PC-3 (cell line): ENCODE measurements at places on chromosomes 1 and 21. TPM values are rescaled to one million over a fixed set of nuclear protein-coding genes. Genes with fewer than 3 reads are reported as not detected.

GRCh38 chr1:229947968-229948367 is 119.1 kb upstream of the GALNT2 start:
- no peak overlapping the region for H3K4me3 ChIP-seq
- H3K27me3 ChIP-seq, result peaks cover 19% of the 10 kb centered on the region
- no peaks in the 10 kb centered on the region for H3K36me3 ChIP-seq
- H3K4me1 ChIP-seq, result no peaks in the 10 kb centered on the region
- DNase-seq, result peak; percentile 52

Gene TMIGD3
- total RNA-seq, result not detected in 2 replicates

Gene HPDL
- total RNA-seq, result not detected in 2 replicates

- peaks cover 18% of the 10 kb centered on the region for H3K4me1 ChIP-seq
- H3K27ac ChIP-seq, result peak overlapping the region; percentile 15; the same call in 1 of the 2 replicates
- peaks cover 6% of the 10 kb centered on the region; the same call in 1 of the 2 replicates for H3K36me3 ChIP-seq
Observed at GRCh38 chr1:12230549-12231275, 882 bp downstream of the VPS13D start.

Gene PPFIA4
- 3.4 and 12.1 TPM in 2 replicates for total RNA-seq

- H3K4me3 ChIP-seq, result peak overlapping the region; percentile 59
- H3K4me1 ChIP-seq, result no peaks in the 10 kb centered on the region
- H3K27ac ChIP-seq, result no peak overlapping the region
- peaks cover 76% of the 10 kb centered on the region for H3K27me3 ChIP-seq
Observed at GRCh38 chr1:24928689-24929397, 1.2 kb downstream of the RUNX3 start.

Gene AGO4
- 5.9 and 7.7 TPM in 2 replicates for total RNA-seq

Gene EPHX1
- total RNA-seq, result 54.6 and 69.2 TPM in 2 replicates

Gene MYOG
- not detected in 2 replicates for total RNA-seq

Gene CFHR4
- total RNA-seq, result not detected in 2 replicates

- H3K4me1 ChIP-seq, result peaks cover 12% of the 10 kb centered on the region; the same call in 1 of the 2 replicates
- no peaks in the 10 kb centered on the region for H3K36me3 ChIP-seq
- no peak overlapping the region for H3K27ac ChIP-seq
- peak; percentile 79 for DNase-seq
- no peak overlapping the region for H3K4me3 ChIP-seq
Observed at GRCh38 chr21:30257773-30258172, 25.0 kb downstream of the KRTAP24-1 start.

Gene C8A
- not detected in 2 replicates for total RNA-seq

GRCh38 chr1:6905331-6905730 is 120.1 kb downstream of the CAMTA1 start:
- H3K27me3 ChIP-seq, result peaks cover 12% of the 10 kb centered on the region
- no peak overlapping the region for H3K27ac ChIP-seq
- H3K36me3 ChIP-seq, result no peaks in the 10 kb centered on the region
- H3K4me1 ChIP-seq, result no peaks in the 10 kb centered on the region

DNA sequence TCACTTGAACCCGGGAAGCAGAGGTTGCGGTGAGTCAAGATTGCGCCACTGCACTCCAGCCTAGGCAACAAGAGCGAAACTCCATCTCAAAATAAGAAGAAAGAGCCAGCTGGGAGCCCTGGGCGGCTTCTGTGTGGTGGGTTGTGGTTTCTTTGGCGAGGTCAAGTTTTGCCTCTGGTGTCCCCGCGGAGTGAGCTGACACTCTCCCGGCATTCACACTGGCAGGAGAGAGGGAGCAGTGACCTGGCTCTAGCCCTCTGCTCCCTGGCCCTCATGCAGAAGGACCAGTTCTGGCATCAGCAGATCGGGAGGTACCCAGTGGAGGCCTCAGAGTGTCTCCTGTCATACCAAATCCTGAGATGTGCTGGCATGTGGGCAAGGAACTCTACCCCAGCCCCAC is 81.0 kb upstream of the VAMP3 start:
- no peak overlapping the region for H3K4me3 ChIP-seq
- peaks cover 28% of the 10 kb centered on the region; the same call in 1 of the 2 replicates for H3K27me3 ChIP-seq
- no peak for DNase-seq

- H3K4me3 ChIP-seq, result no peak overlapping the region
- H3K4me1 ChIP-seq, result peaks cover 30% of the 10 kb centered on the region
- no peak for DNase-seq
- H3K36me3 ChIP-seq, result no peaks in the 10 kb centered on the region
- no peak overlapping the region for H3K27ac ChIP-seq
Observed at GRCh38 chr1:1286313-1287261, 6.4 kb downstream of the SCNN1D start.

GRCh38 chr1:93653656-93654055 is 28.0 kb downstream of the BCAR3 start:
- H3K27me3 ChIP-seq, result no peaks in the 10 kb centered on the region
- H3K36me3 ChIP-seq, result peaks cover 89% of the 10 kb centered on the region
- no peak for DNase-seq
- no peak overlapping the region for H3K4me3 ChIP-seq
- H3K4me1 ChIP-seq, result 0 out of 2 replicates have a peak, but pooled peaks cover 4% of the 10 kb centered on the region

Gene CSMD2
- not detected in 2 replicates for total RNA-seq

Gene PEX11B
- 27.4 and 31.3 TPM in 2 replicates for total RNA-seq

- H3K27me3 ChIP-seq, result no peaks in the 10 kb centered on the region
- no peaks in the 10 kb centered on the region for H3K4me1 ChIP-seq
- no peak overlapping the region for H3K27ac ChIP-seq
- no peaks in the 10 kb centered on the region for H3K36me3 ChIP-seq
- H3K4me3 ChIP-seq, result no peak overlapping the region
Observed at GRCh38 chr1:168697356-168698126, 31.5 kb downstream of the DPT start.

- H3K27me3 ChIP-seq, result peaks cover 45% of the 10 kb centered on the region
- H3K4me3 ChIP-seq, result 0 out of 2 replicates have a peak overlapping the region, but pooled peaks have one; percentile 22
- DNase-seq, result peak; percentile 54
- no peak overlapping the region for H3K27ac ChIP-seq
Observed at GRCh38 chr1:24932284-24932683, 2.2 kb upstream of the RUNX3 start.

- no peaks in the 10 kb centered on the region for H3K27me3 ChIP-seq
- H3K27ac ChIP-seq, result peak overlapping the region; percentile 94
- H3K4me1 ChIP-seq, result peaks cover 93% of the 10 kb centered on the region
- peak overlapping the region; percentile 20; the same call in 1 of the 2 replicates for H3K4me3 ChIP-seq
- DNase-seq, result peak; percentile 81
Observed at GRCh38 chr1:223704921-223705878, 7.1 kb upstream of the CAPN2 start.

DNA sequence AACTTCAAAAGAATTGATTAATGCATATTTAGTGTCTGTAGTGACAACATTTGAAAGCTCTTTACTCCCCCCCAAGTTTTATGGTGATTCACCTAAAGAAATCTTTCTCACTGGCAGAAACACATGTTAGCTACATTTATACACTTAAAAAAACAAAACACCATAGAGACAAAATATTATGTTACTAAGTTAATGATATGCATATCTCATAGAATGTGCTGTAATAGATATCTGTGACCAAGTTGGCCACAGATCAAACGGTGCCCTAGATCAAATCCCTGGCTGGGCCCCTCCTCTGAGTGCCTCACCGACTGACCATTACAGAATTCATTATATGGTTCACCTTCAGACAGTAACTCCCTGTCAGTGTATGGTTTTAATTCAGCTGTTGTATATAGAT is 322.1 kb upstream of the LYPLAL1 start:
- H3K36me3 ChIP-seq, result no peaks in the 10 kb centered on the region
- DNase-seq, result no peak
- H3K4me3 ChIP-seq, result no peak overlapping the region
- H3K27ac ChIP-seq, result no peak overlapping the region
- peaks cover 7% of the 10 kb centered on the region for H3K4me1 ChIP-seq

DNA sequence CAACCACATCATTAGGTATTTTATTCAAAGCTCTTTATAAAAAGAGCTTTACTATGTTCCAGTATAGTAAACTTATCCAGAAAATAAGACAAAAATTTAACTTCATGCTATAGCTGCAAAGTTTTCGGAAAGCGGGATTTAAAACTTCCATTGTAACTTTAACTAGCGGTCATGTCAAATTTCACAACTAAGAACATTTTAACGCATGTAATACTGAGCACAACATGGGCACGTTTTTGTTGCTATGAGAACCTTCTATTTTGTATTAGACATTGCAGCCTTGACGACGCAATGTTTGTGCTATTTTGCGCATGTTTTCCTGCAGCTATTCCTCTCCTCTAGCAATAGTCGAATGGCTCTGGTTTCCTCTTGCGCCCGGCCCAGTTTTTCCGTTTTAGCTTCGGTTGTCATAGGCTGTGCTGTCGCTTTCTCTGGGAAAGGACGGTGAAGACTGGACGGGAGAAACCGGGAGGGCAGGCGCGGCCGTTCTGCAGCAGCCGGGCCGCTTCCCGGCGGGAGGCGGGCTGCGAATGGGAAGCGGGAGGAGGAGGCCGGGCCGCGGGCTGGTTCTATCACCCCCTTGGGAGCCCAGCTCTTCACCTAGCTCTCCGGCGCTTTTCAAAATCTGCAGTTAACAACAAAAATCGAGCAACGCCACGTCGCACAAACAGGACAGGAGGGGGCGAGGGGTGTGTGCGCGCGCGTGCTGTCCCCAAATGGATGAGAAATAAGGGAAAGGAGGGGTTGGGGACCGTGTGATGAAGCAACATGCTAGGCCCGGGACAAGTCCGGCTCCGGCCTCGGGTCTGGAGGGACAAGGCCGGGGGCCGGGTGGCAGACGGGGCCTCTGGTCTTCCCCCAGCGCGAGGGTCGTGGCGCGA is 105.3 kb upstream of the HNRNPU start:
- peak overlapping the region; percentile 95 for H3K27ac ChIP-seq
- peak overlapping the region; percentile 74 for H3K4me3 ChIP-seq
- peaks cover 28% of the 10 kb centered on the region for H3K4me1 ChIP-seq
- no peaks in the 10 kb centered on the region for H3K36me3 ChIP-seq
- no peaks in the 10 kb centered on the region for H3K27me3 ChIP-seq

GRCh38 chr1:8238141-8239038 is 79.5 kb upstream of the SLC45A1 start:
- peak overlapping the region; percentile 33; the same call in 1 of the 2 replicates for H3K4me3 ChIP-seq
- no peaks in the 10 kb centered on the region for H3K36me3 ChIP-seq
- H3K4me1 ChIP-seq, result peaks cover 29% of the 10 kb centered on the region
- peak; percentile 78 for DNase-seq

Gene OR2L2
- 0.06 TPM in 1 of 2 replicates, not detected in the other for total RNA-seq

GRCh38 chr1:242431786-242432185 is 92.7 kb downstream of the PLD5 start:
- no peak overlapping the region for H3K4me3 ChIP-seq
- no peak overlapping the region for H3K27ac ChIP-seq
- no peaks in the 10 kb centered on the region for H3K4me1 ChIP-seq
- DNase-seq, result no peak
- no peaks in the 10 kb centered on the region for H3K36me3 ChIP-seq

DNA sequence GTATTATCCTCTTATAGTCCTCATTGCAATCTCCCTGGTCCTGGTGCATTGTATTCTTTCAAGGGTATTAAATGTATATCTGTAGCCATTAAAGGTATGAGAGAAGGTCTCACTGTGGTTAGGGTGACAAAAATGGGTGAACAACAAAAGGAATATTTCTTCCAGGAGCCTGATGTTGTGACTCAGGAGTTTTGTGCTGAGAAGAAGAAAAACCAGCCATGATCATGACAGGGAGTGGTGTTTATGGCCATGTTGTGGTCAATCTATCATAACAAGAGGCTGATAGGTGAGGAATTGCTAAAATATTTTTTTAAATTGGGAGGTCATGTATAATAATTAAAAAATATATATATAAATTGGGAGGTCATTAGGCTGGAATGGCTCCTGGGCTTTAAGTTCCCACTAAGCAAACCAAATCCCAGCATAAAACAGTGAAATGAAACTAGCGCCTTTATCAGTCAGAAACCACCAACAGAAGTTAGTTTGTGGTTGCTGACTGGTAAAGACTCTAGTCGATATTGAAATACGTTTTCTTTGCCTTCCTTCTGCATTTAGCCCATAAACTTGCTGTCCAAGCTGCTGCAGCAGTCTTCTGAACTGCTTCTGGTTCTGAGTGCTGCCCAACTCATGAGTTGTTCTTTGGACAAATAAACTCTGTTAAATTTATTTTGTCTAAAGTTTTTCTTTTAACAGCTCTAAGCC is 60.3 kb downstream of the TBX19 start:
- H3K27me3 ChIP-seq, result no peaks in the 10 kb centered on the region
- H3K27ac ChIP-seq, result no peak overlapping the region
- DNase-seq, result no peak
- H3K4me3 ChIP-seq, result no peak overlapping the region
